ENCODE measurements at places on chromosomes 6 and 20.

DNA sequence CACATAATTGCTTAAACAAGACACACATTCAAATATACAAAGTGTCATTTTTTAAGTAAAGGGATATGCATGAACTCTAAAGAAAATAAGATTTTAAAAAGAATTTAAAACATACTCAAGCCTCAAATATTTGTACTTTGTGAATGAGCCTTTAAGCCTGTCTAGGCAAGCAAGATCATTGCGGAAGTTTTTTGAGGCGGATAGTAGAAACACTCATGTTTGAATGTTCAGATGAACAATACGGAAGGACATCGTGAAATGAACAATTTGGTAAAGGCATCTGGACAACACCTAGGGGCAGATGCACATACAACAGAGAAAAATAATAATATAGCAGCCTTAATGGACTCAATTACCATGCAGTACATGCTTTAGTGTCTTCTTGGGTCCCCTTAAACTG, 928.9 kb downstream of the TFAP2A start:
- DNase-seq: no peak

- peak; percentile 55 for DNase-seq
Observed at GRCh38 chr20:41734506-41734945, 116.3 kb upstream of the CHD6 start.

GRCh38 chr6:70110126-70111022, 192.5 kb downstream of the COL9A1 start:
- DNase-seq: no peak

DNA sequence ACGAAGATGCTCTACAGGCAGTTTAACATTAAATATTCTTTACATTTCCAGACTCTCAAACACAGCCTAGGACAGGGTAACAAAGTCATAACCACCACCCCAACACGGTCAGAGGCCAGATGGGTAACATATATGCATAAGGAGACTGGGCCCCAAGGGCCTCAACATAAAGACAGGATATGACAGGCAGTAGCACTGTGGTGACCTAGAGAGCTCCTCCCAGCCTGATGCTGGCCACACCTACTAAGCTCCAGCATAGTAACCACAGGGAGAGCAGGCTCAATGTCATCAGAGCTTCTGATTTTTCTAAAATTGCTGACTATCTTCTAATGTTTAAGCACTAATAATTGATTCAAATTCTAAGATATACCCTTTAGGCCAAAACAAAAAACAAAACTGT, 21.7 kb downstream of the SMLR1 start:
- peak; percentile 24 for DNase-seq

DNA sequence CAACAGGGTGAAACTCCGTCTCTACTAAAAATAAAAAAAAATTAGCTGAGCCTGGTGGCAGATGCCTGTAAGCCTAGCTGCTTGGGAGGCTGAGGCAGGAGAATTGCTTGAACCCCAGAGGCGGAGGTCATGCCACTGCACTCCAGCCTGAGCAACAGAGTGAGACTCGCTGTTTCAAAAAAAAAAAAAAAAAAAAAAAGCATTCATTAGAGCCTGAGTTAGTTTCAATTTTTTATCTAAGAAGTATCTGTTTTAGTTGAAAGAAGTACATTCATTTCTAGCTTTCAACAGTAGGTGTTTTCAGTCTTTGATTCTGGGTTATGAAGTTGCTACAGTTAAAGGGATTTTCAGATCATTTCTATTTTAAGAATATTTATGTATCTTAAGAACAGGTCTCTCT, 42.2 kb downstream of the ZNF292 start:
- DNase-seq: no peak

DNA sequence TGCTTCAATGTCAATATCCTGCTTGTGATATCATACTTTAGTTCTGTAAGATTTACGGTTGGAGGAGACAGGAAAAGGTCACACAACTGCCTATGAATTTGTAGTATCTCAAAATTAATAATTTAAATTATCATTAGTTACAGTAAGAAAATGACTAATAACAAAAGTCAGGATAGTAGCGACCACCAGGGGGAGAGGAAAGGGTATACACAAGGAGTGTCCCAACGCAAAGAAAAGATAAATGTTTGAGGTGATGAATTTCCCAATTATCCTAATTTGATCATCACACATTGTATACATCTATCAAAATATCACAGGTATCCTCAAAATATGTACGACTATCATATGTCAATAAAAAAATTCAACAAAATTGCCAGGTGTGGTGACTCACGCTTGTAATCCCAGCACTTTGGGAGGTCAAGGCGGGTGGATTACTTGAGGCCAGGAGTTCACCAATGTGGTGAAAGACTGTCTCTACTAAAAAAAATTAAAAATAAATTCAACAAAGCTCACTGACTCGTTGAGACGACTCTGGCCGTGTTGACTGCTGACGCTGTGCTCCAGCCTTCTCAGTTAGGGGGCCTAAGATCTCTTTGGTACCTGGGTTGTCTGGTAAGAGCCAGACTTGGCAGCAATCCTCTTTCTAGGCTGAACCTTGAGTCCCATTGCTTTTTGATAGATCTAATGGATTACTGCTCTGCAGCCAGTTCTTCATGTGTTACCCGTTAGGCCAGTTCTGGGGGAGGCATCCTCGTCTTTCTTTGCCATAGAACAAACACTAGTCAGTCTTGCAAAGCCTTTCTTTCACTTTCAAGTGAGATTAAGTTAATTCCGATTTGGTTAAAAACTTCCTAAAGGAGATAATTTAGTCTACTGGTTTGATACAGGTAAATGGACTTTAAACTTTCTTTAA, 9.0 kb upstream of the OVOL2 start:
- no peak for DNase-seq

- DNase-seq: no peak
Observed at GRCh38 chr20:50541606-50542041, 31.4 kb downstream of the PTPN1 start.

GRCh38 chr6:54427396-54427937, 119.2 kb downstream of the TINAG start:
- no peak for DNase-seq

DNA sequence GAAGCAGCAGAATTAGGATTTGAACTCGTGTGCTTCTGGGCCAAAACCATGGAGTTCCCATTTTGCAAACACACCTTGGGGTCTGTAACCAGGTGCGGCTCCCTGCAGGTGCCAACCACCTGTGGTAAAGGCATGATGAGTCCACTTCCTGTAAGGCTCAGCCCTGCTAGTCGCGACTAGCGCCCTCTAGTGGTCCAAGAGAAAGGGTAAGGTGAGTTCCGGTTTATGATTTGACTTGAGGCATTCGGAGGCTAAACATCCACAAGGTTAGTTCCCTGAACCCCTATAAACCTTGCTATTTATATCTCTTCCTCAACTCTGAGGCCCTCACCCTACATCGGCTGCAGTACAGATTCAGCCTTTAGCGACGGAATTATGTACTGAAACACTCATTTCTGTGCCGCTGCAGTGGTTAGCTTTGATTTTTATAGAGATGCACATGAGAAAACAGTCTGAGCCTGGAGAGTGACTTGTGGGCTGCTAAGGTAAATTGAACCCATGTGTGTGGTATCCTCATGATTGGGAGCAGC, 173.4 kb downstream of the PLCB1 start:
- DNase-seq: peak; percentile 46

GRCh38 chr6:20126102-20126752, 86.0 kb downstream of the MBOAT1 start:
- DNase-seq: no peak

DNA sequence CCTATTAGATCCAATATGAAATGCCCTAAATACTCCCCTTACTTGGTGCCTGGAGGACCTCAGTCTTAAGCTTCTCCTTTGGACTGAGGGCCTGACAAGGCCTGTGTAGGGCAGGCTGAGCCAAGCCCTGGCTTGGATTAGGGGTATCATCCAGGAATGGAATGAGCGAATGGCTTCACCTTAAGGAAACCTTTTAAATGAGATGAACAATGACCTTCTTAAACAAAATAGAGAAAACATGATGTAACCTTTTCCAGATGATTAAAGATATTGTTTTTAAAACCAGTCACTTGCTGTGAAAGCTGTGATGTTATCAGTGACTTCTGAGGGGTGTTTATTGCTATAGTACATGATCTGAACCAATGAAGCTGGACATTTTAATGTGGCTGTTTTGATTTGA, 55.5 kb downstream of the TRAF3IP2 start:
- no peak for DNase-seq

DNA sequence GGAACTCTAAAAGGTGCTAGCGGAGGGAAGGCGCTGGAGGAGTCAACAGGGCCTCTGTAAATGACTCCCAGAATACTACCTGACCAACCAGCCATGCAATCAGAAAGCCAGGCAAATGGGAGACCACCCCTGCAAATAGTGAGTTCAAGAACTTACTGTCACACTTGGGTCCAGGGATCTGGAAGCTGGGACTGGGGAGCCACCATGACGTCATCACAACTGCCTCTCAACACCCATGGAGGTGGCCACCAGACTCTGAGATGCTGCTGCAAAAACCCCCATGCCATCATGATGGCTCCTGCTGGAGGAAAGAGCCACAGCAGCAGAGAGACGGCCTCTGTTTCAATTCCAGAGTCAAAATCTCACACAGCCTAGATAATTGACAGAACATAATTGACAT, 8.5 kb upstream of the PDYN start:
- no peak for DNase-seq

DNA sequence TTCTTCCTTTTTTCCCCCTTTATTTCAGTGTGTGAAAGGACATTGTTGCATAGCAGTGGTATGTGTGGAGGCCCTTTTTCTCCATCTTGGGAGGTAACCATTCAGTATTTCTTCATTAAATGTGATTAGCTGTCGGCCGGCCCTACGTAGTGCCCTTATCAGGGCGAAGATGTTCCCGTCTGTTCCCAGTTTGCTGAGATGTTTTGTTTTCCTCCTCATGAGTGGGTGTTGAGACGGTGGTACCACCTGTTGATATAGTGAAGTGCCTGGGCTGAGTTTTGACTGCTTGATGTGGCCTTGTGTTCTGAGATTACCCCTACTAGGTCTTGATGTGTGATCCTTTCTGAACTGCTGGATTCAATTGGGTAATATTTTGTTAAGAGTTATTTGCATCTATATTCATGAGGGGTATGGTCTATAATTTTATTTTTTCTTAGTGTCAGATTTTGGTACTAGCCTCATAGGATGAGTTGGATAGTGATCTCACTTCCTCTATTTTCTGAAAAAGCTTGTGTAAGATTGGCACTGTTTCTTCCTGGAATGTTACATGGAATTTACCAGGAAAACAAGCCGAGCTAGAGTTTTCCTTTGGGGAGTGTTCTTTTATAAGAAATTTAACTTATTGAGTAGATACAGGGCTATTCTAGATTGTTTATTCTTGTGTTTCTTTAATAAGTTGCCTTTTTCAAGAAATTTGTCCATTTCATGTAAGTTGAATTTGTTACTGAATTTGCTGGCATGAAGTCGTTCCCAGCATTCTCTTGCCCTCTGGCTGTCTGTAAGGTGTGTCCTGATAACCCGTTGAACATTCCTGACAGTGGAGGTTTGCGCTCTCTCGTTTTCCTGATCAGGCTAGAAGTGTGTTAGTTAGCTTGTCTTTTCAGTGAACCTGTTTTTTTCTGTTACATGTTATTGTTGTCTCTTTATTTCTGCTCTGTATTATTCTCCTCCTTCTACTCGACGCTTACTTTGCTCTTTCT, 4.3 kb downstream of the MTG2 start:
- no peak for DNase-seq

- DNase-seq: peak; percentile 79
Observed at GRCh38 chr6:2848851-2849250, 7.2 kb upstream of the SERPINB1 start.

All from CD4-positive, alpha-beta T cell (primary cell).